ENCODE measurements at places on chromosomes 7 and 10. TPM values are rescaled to one million over a fixed set of nuclear protein-coding genes. Genes with fewer than 3 reads are reported as not detected.

GRCh38 chr10:101007915-101008822 lies 8.6 kb downstream of the LZTS2 start:
- DNase-seq, result no peak

TMEM168 gene
- total RNA-seq, result 27.3 TPM

SPDYE2 gene
- total RNA-seq, result not detected

GRCh38 chr10:122463466-122464249 lies 2.3 kb downstream of the HTRA1 start:
- no peak for DNase-seq

DNA sequence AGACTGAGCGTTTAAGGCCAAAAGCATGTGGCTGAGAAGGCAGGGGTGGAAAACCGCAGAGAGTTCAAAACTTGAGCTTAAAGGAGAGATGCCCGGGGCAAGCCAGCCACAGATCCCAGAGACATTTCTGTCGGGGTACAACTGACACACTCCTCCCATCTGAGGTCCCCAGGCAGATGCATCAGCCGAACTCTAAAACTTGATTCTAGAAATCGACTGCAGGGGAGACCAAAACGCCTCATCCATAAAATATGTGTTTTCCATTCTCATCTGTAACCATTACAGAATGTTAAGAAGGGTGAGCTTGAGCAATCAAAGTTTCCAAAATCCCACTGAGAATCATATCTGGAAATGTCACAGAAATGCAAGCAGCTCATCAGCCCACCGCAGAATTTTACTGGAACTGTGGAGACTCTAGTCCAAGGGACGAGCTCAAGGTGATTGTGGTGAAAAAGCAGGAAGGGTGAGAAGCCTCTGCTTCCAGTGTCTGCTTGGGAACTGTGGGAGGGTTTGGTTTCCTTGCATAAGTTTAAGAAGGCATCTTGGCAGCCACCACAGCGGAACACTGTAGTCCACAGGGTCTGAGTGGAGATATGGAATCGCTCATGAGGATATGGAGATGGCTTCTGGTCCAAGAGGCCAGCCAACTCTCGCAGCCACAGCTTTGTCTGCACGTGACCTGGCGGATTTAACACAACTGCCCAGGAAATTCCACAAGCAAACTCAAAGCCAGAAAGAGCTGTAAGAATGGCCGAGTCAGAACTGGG lies 249.2 kb downstream of the SFMBT2 start:
- peak; percentile 63 for DNase-seq

ITGB1 gene
- 462 TPM for total RNA-seq
